ENCODE measurements at places on chromosomes 1 and 21.

DNA sequence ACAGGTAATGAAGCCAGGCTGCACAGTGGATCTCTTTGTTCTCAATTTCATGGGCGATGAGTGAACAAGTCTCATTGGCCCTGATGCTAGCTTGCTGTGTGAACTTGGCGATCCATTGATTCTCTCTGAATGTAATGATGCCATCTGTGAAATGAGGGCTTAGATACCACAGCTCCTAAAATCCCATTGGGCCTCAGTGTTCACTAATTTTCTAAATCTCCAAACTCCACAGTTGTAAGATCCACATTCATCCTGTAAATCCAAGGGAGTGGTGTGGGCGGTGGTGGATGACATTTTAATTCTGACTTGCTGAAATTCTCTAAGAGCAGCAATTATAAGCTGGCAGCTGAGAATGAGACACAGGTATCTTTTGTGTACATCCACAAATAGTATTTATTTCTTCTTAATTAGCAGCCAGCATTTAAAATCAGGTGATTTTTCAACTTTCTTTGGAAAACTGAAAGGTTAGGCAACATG is 9.6 kb upstream of the ACTL8 start:
- DNase-seq = no peak

- no peak for DNase-seq
These were observed 38.5 kb upstream of the ACTRT2 start for GRCh38 chr1:2982615-2983318.

- no peak for DNase-seq
These were observed 4.5 kb downstream of the MROH7 start for GRCh38 chr1:54645806-54646676.

GRCh38 chr1:29756498-29756897 is 520.2 kb downstream of the PTPRU start:
- DNase-seq = no peak

DNA sequence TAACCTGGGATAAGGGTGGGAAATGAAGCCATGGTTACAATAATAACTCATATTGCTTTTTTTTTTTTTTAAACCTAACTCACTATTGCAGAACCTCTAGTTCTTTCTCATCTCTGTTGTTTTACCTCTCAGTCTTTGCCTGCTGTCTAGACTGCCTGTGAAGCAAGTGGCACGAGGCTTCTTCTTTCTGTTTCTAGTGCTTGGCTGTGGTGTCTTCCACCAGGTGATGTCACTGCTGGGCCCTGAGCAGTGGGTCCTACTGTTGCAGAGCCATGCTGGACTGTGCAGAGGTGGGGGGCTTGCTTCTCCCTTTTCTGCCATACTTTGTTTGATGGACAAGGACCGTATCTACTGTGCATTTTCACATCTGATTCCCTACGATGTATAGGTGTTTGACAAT is 51.7 kb downstream of the ZNF326 start:
- DNase-seq = no peak

- DNase-seq = no peak
These were observed 79.2 kb downstream of the TYW3 start for GRCh38 chr1:74812180-74812541.

DNA sequence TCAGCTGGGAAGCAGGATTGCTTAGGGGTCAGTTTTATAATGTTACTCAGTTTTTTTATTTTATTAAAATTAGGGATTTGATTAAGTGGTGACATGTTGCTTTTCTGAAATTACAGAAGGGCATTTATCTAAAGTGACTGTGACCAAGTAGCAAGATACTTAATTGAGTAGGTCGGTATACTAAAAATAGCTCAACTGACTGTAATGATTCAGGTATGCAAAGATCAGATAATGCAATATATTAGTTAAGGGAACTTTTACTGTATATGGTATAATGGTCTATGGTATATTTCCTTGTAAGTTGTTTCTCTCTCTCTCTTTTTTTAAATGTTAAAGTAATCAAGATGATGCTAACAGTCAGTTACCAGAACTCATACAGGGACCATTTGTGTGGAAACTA is 26.2 kb downstream of the RLF start:
- no peak for DNase-seq

- no peak for DNase-seq
These were observed 8.2 kb upstream of the PSMA5 start for GRCh38 chr1:109434484-109434883.

Data from AG04450 (cell line).